M059J (cell line): ENCODE measurements at places on chromosomes 5 and 9.

DNA sequence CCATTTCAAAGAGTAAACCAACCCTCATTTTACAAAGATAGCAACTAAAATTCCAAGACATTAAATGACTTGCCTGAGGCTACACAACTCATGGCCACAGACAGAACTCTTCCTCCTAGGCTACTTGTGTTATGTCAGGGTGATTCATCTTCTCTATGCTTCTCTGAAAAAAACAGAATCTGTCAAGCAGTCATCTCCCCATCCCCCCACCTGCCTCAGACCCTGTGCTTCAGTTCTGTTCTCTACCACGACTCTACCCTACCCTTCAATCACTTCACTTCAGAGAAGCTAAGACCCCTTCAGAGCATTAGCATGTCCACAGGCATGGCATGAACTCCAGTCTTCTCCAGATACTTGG is 277.7 kb upstream of the PTGER4 start:
- DNase-seq, result peak; percentile 96

DNA sequence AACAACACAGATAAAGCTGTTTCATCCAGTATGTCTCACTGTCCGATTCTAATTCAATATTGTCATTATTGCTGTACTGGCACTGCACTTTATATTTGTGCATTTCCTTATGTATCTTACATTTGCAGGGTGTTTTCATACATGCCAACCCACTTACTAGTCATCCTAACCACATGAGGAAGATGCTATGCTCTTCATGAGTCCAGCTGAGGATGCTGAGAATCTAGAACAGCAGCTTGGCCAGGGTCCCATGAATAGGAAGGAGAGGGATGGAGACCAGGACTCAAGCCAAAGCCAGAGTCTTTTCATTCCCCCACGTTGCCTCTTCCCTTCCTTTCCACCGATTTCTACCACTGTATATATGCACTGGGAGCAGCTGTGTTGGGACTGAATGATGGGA is 292.8 kb upstream of the KLF4 start:
- peak; percentile 17 for DNase-seq

DNA sequence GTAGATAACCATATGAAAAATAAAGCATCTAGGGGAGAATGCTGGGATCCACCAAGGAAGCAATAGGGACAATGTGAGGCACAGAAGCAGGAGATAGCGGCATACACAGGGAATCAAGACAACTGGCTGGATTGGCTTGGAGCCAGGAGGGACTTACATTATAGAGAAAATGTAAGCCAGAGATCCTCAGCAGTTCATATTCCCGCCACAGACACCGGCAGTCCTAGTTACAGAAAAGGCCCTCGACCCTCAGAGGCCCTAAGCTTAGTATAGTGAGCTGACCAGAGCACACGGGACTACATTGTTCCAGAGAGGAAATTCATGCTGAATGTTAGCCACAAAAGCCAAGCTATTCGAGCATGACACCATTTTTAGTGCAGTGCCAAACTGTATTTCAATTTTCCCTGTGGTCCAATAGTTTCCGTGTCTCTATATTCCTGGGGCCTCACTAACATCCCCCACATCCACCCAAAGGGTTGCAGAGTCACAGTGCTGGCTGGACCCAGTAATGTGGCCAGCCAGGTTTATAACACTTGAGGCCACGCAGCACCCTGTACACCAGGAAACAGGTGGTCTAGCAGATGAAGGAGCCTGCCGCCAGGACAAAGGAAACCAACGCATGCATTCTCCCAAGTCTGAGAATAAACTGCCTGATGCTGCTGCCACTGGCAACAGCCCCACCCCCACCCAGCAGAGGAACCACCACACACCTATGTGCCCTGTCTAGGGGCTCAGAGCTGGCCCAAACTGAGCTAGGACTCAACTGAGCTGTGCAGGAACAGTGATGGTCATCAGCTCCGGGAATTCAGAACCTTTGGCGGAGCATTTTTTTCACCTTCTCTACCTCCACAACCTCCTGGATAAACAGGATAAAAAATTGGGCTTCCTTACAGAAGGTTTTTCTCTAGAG is 693.2 kb upstream of the CHD1 start:
- no peak for DNase-seq

DNA sequence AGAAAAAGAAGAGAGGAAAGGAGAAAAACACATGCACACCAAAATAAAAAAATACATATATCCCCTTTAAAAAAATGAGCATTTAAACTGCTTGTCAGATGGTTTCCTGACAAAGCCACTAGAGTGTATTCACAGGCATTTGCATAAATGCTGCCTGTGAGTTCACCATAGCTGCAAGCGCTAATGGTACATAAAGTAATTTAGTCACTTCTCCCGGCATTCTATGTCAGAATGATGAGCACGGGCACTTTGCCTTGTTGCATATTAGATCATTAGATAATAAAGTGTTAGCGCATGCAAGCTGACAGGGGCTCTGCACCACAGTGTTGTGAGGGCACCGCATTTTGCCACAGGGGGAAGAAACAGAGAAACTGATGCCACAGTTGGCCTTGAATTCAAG is 280.6 kb downstream of the EBF1 start:
- no peak for DNase-seq

- DNase-seq, result no peak
Measured at GRCh38 chr5:58235299-58235698, 224.6 kb downstream of the PLK2 start.

- DNase-seq, result peak; percentile 61
Measured at GRCh38 chr5:4640795-4641194, 499.3 kb upstream of the ADAMTS16 start.

GRCh38 chr5:14591548-14591947 is 10.0 kb downstream of the OTULINL start:
- peak; percentile 81 for DNase-seq

- DNase-seq, result peak; percentile 66
Measured at GRCh38 chr9:133726401-133727276, 11.5 kb downstream of the SARDH start.

DNA sequence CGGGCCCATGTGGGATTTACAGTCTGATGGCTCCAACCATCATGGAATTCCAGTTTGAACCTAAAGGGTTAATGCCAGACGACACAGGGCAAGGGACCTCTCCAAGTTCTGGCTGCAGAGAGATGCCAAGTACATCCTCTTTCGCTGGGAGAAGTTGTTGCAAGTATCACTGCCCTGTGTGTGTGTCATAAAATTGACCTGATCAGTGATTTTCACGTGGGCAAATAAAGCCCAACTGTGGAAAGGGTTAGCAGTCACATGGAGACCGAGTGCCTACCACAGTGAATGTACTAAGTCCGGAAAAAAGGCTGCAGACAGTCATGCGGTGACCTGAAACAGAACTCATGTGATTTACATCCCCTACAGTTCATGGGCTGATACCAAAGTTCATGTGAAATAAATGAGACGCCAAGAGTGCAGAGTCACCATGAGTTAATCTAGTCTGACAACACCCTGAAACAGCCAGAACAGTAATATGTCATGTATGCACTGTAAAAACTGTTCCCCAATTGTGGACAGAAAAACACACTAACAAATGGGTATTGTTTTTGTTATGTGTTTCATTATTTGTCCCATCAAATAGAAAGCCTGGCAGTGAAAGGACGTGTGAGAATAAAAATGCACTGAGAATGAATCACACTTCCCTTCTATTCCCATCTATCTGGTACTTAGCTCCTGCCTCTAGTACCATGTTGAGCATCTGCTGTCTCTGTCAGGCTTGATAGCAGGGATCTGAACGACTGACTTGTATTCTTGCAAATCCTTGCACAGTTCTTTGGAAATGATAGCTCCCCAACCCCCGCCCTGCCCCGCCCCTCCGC is 115.7 kb downstream of the SUSD1 start:
- DNase-seq, result peak; percentile 81

- DNase-seq, result peak; percentile 79
Measured at GRCh38 chr5:150763023-150763769, 4.4 kb upstream of the DCTN4 start.

GRCh38 chr9:131840220-131840619 is 100.3 kb upstream of the RAPGEF1 start:
- DNase-seq, result no peak

DNA sequence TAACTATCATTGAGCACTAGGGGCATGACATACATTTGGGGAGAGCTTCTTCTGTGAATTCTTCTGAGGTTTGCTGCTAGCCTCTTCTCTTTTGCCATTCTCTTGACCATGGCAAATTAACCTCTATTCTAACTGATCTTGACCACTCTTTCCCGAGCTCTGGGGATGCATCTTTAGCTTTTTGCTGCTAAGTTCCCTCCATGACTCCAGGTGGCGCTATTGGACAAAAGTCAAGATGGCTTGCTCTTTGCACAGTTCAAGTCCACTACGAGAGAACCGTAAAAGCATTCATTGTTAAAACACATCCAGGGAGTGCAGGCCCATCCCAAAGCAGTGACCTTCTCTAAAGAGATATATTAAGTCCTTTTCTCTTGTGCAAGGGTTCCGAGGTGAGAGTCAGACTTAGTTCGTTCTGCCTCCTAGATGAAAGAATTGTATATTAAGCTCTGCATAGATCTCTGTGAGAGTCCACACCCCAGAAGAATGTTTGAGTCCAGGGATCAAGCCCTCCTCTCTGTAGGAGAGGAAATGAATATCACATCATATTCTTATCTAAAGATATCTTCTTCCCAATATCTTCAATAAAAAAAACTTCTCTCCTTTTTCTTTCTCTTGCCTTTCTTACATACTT is 1152.9 kb upstream of the CDH6 start:
- DNase-seq, result peak; percentile 60

DNA sequence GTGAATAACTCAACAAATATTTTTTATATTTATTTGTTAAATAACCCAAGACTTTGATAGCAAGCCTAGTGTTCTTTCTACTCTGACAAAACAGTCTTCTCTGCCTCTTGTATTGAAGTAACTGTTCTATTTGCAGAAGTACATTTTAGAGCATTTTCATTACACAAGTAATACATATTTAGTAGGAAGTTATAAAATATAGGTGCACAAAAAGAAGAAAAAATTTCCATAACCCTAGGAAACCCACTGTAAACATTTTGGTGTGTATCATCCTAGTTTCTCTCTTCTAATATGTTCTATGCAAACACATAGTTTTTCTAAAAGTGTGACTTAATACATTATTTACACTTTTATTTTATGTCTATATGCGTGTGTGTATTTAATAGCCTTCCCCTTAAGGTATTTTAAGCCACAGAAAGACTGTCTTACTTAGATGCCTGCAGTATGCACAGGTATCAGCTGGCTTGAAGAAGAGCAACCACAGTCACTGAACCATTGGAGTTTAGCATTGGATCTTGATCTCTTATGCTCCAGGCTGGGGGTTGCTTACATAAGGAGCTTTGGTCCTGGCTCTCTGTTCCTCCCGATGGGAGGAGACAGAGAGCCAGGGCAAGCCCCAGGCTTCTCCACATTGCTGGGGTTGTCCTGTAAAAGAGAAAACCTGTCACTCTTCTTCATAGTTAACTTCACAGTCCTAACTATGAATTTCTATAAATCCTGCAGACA is 3.8 kb downstream of the SELENOP start:
- DNase-seq, result no peak

GRCh38 chr9:27126670-27127069 is 17.6 kb downstream of the TEK start:
- no peak for DNase-seq

DNA sequence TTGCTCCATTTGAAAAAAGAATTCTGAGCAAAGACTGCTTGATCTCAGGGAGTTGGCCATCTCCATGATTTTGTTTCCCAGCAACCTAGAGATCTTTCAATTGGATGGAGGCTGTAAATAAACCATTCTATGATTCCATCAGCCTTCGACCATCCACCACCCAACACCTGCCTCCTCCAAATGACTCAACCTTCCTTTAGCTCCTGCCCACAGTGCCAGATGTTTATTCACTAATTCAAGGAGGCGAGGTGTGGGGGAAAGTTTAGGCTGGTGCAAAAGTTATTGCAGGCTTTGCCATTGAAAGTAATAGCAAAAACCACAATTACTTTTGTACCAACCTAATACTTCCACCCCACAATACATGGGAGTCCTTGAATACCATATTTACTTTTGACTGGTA is 327.5 kb downstream of the CAAP1 start:
- no peak for DNase-seq
